ENCODE measurements at places on chromosomes 2 and 18. TPM values are rescaled to one million over a fixed set of nuclear protein-coding genes. Genes with fewer than 3 reads are reported as not detected.

Gene MORN2
- 20.3 TPM for polyA plus RNA-seq

Gene ATP6V1B1
- 1.3 TPM for polyA plus RNA-seq

Gene MOB1A
- polyA plus RNA-seq = 19.1 TPM

Gene CNTNAP5
- not detected for polyA plus RNA-seq

Gene CACNB4
- 0.12 TPM for polyA plus RNA-seq

Gene CMPK2
- 0.66 TPM for polyA plus RNA-seq

Gene ASXL3
- not detected for polyA plus RNA-seq

Gene DUSP19
- polyA plus RNA-seq = 2.2 TPM

Gene RAX
- not detected for polyA plus RNA-seq

Gene SRD5A2
- 0.01 TPM for polyA plus RNA-seq

Gene FLACC1
- 1.1 TPM for polyA plus RNA-seq

Gene DCDC2C
- polyA plus RNA-seq = not detected

Gene HAAO
- polyA plus RNA-seq = 0.54 TPM

Gene TRABD2A
- 3.8 TPM for polyA plus RNA-seq

Gene ABCG8
- not detected for polyA plus RNA-seq

Gene C1QL2
- polyA plus RNA-seq = not detected

Gene STEAP3
- polyA plus RNA-seq = 7.7 TPM

Gene BMP10
- polyA plus RNA-seq = not detected

Gene SLC9A4
- polyA plus RNA-seq = not detected

Gene ADAM23
- 1.7 TPM for polyA plus RNA-seq

Gene SSB
- 106 TPM for polyA plus RNA-seq

Gene TUBA3E
- not detected for polyA plus RNA-seq

Gene HRH4
- polyA plus RNA-seq = 0.05 TPM

Gene CRIM1
- 729 TPM for polyA plus RNA-seq

Gene EMX1
- polyA plus RNA-seq = not detected

Gene CXCR1
- not detected for polyA plus RNA-seq

Gene CTAGE1
- not detected for polyA plus RNA-seq

Gene NCKAP5
- polyA plus RNA-seq = 2.1 TPM

Gene NT5C1B
- not detected for polyA plus RNA-seq

Gene STAT4
- polyA plus RNA-seq = 1.5 TPM

Gene PTPN4
- 11.8 TPM for polyA plus RNA-seq

Gene KYNU
- 0.04 TPM for polyA plus RNA-seq

Gene PRKAG3
- not detected for polyA plus RNA-seq

Gene TMEM237
- polyA plus RNA-seq = 48.6 TPM

Gene NDC80
- polyA plus RNA-seq = 18.1 TPM

Gene RPL31
- 3,206 TPM for polyA plus RNA-seq

Gene DSG1
- polyA plus RNA-seq = not detected

Gene NTSR2
- polyA plus RNA-seq = not detected

Gene SERPINB3
- polyA plus RNA-seq = not detected

Gene CHRNG
- polyA plus RNA-seq = not detected

Gene GPR45
- not detected for polyA plus RNA-seq

Gene DNAH6
- 0.01 TPM for polyA plus RNA-seq

Gene ACVR1C
- 0.04 TPM for polyA plus RNA-seq

Gene ZNF2
- 4.1 TPM for polyA plus RNA-seq

Gene PID1
- 8.8 TPM for polyA plus RNA-seq

Gene ANKRD62
- not detected for polyA plus RNA-seq

Gene IL1R2
- polyA plus RNA-seq = not detected

Gene CD207
- not detected for polyA plus RNA-seq

Gene GPR39
- polyA plus RNA-seq = 1.9 TPM

Gene CYBRD1
- polyA plus RNA-seq = 308 TPM

Gene RNF181
- 376 TPM for polyA plus RNA-seq

Gene TAF1B
- 16.8 TPM for polyA plus RNA-seq

Gene COL4A3
- polyA plus RNA-seq = 0.23 TPM

Gene IL37
- polyA plus RNA-seq = not detected
